ENCODE measurements at places on chromosomes 6 and 20.

DNA sequence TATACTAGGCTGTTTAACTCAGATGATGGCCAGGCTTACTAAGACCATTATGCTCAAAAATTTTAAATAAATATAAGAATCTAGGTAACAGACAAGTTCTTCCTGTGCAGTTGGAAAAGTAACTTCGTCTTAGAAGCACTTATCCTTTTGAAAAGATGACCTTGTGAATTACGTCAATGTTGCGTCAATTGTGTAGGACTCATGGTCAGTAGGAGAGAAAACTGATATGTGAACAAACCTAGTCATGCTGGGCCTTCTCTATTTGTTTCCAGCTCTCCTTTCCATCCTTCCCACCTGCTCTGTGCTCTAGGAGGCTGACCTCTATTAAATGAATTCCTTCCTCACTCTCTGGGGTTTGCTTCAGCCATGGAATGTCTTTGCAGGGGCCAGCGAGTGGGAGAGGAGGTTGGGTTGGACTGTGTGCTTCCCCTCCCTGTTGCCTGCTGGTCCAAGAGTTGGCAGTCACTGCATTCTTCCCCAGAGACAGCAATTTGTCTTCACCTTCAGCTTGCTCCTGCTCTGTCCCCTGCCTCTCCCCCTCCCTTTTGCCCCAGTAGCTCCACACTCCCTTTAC, 128.0 kb upstream of the TNFAIP3 start:
- no peak for DNase-seq

DNA sequence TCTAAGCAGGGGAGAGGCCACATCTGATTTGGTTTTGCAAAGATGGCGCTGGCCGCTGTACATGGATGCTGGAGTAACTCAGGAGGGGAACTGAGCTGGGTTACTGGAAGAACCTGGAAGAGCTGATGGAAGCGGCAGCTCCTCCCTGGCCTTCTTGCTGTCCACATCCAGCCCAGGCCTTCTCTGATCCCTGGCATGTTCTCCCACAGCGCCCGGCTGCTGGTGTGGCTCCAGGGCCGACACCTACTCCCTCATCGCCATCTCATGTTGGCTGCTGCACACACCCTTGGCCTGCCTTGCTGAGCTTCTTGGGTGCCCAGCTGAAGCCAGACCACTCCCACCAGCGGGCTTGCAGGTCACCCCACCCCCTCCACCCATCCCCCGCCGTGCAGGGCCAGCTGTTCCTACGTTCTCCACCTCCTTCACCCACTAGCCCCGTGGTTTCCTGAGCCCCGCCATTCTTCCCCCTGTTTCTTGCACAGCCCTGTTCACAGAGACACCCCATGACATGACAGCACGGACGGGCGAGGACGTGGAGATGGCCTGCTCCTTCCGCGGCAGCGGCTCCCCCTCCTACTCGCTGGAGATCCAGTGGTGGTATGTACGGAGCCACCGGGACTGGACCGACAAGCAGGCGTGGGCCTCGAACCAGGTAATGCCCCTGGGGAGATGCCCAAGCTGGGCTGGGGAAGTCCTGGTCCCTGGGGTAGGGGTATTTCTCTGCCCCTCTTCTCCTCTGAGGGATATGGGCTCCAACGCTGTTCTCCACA, 28.4 kb downstream of the VSTM2L start:
- no peak for DNase-seq

DNA sequence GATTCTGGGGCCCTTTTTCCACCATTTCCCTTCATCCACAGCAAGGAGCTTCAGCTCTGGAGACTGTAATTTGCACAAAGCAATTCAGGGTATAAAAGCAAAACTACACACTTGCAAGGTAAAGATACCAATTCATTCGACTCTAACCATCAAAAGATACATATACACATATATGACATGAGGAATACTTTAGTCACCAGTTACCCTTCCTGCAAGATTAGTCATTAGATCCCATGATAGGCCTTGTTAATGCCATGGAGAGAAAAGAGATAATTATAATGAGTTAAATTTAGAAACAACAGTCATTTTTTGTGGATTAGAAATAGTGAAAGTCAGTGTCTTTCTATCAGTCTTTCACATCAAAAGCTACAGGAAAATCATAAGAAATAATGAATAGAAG, 204.2 kb downstream of the KCNQ5 start:
- DNase-seq, result no peak

DNA sequence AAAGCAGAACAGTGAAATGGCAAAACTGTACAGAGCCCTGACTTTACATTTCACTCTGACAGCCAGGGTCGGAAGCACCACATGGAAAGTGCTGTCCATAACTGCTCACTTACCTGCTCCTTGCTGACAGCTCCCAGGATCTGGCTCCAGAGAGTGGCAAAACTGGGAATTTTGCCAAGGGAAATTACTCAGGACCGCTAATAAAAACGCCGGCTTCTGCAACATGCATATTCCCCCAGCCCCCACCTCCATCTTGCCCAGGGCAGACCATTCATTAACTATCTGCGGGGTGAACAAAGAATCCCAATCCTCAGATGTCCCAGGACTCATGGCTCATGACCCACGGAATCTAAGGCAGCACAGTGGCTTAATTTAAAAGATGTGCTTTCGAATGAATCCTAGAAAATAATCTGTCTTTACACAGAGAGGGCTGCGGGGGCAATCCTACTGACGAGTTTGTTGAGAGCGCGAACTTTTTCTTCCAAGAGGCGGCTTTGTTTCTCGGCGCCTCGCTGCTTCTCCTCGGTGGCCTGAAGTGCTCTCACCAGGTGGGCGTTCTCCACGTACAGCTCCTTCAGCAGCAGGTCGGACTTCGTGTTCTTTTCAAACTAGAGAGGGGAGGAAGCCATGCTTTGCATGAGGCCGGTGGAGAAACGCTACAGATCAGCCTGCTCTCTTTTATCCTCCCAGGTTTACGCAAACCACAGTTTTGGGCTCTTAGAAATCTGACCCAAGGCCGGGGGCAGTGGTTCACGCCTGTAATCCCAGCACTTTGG, 45.8 kb downstream of the GINS1 start:
- no peak for DNase-seq

- no peak for DNase-seq
Observed at GRCh38 chr6:1379788-1380147, 9.6 kb upstream of the FOXF2 start.

- DNase-seq, result no peak
Observed at GRCh38 chr20:40339661-40340449, 349.2 kb downstream of the MAFB start.

DNA sequence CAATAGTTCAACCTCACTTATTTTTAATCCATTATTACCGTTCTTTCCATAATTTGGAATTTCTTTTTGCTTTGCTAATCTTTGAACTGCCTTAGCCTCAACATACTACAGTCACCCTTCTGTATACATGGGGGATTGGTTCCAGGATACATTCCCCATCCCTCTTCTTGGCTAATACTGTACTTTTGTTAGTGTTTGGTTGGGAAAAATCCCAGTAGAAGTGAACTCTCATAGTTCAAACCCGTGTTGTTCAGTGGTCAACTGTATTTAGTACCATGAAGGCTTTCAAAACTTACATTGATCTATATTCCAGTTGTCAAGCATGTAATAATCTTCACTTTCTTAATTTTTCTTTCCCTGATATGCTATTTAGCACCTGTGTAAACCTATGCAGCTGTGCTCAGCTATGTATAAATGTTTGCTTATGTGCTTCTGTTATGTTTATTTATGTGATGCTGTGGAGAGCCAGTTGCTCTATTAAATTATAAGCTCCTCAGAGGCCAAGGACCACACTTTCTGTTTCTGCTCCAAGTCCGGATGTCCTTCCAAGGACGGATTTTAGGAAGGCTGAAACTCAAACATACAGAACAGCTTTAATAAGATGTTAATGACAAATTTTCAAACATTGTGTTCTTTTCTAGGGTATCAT, 33.3 kb upstream of the LAMA4 start:
- DNase-seq, result no peak

DNA sequence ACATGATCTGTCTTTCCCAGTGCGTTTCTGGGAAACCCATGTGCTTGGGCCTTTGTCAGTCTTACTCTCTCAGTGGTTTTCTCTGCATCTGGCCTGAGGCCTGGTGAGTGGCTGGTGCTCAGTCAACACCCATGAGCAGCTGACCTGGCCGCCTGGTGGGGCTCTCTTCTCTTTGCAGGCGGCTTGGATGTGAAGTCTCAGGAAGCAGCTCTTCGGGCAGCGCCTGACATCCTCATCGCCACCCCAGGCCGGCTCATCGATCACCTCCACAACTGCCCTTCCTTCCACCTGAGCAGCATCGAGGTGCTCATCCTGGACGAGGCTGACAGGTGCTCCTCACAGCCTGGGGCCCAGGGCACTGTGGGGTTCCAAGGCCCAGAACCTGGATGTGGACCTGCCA, 10.8 kb downstream of the DDX27 start:
- no peak for DNase-seq

Data from skeletal muscle cell (primary cell).